ENCODE measurements at places on chromosomes 12 and 14.

GRCh38 chr12:132006056-132006680 lies 56.4 kb downstream of the EP400 start:
- DNase-seq, result no peak

GRCh38 chr14:71403656-71404055 lies 496.4 kb downstream of the PCNX1 start:
- peak; percentile 49 for DNase-seq

DNA sequence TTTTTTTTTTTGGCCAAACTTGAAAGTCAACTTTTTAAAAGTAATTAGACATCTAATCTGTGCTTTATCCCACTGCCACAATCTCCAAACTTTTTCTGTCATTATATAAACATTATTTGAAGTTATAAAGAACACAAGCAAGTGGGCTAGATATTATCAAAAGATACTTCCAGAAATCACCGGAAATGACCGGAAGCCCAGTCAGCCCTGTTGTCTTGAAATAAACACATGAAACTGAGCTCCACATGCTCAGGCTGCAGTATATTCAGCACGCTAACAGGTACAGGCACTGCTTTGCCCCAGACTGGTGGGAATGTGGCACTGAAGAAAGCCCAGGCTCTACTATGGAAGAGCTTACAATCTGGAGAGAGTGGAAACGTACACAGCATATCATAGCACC lies 158.9 kb upstream of the PLEKHG7 start:
- no peak for DNase-seq

DNA sequence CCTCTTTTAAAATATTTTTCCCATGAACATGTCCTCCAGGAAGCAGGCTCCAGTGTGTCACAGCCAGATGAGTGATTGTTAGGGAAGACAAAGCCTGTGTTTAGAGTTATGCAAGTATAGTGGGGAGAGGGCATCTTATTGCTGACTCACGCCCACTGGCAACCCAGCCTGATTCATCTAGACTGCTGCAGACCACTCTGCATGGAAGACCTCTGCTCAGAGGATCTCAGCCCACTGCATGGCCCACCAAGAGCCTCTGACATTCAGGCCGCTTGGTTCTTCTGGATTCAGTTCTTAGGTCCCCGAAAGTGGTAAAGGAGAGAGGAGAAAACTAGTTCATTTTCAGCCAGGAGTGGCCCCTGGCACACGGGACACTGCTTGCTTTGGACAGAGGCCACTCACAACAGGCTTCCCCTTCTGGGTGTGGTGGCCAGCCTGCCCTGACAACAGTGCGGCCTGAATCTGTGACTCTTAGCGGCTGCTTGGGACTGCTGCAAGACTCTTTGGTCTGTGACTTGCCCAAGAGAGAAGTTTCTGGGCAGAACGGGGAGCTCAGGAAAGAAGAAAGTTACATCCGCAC lies 266.3 kb downstream of the ZFP36L1 start:
- DNase-seq, result no peak

DNA sequence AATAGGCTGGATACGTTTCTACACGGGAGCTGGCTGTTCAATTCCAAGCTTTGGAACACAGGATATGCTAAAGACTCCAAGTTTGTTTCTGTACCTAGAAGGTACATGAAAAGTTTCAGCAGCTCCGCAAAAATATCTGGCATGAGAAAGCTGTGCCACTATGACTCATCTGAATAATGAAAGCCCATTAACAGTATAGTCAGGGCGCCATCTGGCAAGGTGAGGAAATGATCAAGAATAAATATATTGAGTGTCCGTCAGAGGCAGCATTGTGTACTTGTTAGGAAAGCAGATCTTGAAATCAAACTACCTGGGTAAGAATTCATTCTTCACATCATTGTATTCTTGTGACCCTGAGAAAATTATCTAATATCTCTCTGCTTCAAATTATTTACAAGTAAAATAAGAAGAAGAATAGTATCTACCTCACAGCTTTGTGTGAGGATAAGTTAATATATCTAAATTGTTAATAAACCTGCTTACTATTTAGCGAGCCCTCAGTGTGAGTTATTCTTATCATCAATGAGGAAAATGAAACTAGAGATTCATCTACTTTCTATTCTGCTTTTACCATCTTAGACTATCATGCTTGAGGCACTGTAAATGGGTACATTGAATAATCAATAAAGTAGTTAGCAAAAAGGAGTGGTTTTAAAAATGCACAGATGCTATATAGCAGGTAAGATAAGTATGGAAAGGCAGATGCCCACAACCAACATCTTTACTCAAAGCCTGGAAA lies 53.5 kb downstream of the FSCB start:
- DNase-seq, result peak; percentile 94

DNA sequence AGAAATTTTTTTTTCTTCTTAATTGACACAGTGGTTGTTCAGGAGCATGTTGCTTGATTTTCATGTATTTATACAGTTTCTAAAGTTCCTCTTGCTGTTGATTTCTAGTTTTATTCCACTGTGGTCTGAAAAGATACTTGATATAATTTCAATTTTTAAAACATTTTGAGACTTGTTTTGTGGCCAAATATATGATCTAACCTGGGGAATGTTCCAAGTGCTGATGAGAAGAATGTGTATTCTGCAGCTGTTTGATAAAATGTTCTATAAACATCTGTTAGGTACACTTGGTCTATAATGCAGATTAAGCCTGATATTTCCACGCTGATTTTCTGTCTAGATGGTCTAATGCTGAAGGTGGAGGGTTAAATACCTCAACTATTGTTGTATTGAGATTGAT lies 151.4 kb upstream of the IFNG-AS1 start:
- no peak for DNase-seq

GRCh38 chr12:88334271-88334670 lies 192.2 kb downstream of the TMTC3 start:
- DNase-seq, result peak; percentile 84

DNA sequence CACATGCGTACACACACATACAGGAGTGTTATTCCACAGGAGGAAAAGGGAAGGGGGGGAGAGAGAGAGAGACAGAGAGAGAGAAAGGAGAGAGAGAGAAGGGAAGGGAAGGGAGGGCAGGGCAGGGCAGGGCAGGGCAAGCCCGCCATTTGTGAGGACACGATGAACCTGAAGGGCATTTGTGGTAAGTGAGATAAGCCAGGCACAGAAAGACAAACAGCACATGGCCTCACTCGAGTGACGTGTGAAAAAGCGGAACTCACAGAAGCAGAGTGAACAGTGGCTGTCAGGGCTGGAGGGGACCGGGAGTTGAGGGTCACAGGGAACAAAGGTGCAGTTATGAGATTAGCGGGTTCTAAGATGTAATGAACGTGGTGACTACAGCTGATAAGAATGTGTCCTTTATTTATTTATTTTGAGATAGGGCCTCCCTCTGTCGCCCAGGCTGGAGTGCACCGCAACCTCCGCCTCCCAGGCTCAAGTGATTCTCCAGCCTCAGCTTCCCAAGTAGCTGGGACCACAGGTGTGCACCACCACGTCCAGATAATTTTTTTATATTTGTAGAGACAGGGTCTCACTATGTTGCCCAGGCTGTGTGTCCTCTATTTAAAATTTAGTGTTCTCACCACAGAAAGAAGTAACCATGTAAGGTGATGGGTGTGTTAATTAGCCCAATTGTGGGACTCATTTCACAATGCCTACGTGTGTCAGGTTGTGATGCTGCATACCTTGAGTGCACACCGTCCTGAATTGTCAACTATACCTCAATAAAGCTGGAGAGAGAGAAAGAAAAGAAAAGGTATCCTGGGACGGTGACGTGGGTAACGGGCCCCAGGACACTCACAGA lies 18.7 kb upstream of the FBRSL1 start:
- no peak for DNase-seq

GRCh38 chr14:95440951-95441350 lies 75.5 kb downstream of the SYNE3 start:
- no peak for DNase-seq

- no peak for DNase-seq
Measured at GRCh38 chr14:99809360-99809759, 16.1 kb downstream of the EML1 start.

- DNase-seq, result no peak
Measured at GRCh38 chr12:78703820-78704525, 160.6 kb upstream of the SYT1 start.

DNA sequence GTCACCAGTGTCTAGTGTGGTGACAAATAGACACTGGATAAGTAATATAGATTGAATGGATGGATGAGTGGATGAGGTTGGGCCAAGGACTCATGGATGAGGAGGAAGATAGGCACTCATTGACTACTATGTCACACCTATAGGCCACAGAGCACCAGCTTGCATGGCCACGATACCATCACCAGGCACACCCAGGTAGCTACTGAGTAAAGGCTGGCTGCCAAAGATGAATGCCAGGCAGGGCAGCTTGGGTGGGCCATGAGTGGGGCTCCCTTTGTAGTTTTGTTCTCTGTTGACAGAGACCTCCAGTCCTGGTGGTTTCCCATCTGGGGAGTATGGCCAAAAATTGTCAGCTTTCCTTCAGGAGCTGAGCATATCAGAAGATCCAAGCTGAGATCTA lies 11.2 kb upstream of the KRT83 start:
- no peak for DNase-seq

GRCh38 chr12:83113945-83114344 lies 427.2 kb downstream of the TMTC2 start:
- no peak for DNase-seq

DNA sequence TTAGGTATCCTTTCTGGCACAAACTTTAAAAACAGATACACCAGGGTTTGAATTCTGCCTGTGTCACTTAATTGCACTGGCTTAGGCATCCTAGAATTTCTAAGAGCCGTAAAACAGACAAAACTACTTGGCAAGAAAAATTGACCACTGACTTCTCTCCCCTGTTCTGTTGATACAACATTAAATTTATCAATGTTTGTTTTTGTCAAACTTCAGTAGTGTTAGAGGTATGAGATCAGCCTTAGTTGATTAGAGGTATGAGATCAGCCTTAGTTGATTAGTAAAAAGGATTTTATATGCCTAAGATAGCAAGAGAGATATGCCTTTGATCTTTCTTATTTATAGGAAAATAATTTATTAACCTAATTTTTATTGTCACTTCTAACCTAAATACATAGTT lies 283.2 kb downstream of the FBXL14 start:
- no peak for DNase-seq

- DNase-seq, result peak; percentile 59
Measured at GRCh38 chr12:69509904-69510827, 40.0 kb downstream of the FRS2 start.

- peak; percentile 13 for DNase-seq
Measured at GRCh38 chr14:42911642-42912041, 1305.0 kb downstream of the LRFN5 start.

- no peak for DNase-seq
Measured at GRCh38 chr14:90842726-90843125, 26.5 kb upstream of the TTC7B start.

- no peak for DNase-seq
Measured at GRCh38 chr12:82415402-82415801, 57.1 kb downstream of the METTL25 start.

- no peak for DNase-seq
Measured at GRCh38 chr12:8989413-8989812, at the start of gene KLRG1. Gene KLRG1 (plus strand): TSS chr12:8989546. CDS start chr12:8989636, 90 bp downstream.

GRCh38 chr12:116933091-116933490 lies 22.3 kb downstream of the FBXW8 start:
- DNase-seq, result no peak

DNA sequence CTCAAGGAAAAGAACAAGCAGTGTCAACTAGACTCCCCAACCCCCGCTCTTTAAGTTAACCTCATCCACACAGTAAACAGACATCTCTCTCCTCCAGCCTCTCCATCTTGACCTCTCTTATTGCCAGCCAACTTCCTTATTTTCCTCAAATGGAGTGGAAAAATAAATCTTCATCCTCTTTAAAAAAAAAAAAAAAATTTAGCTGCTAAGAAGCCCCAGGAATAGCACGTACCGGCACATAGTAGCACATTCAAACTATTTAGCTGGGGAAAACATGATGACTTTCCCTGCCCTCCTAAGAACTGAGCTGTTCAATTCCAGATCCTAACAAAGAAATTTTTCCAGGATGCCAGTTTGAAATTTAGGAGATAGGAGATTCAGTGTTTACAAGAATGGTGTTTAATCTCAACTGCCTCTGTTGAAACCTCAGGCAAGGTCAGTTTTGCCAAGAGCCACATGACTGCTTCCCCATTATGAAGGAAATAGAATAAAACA lies 90.8 kb downstream of the EPS8 start:
- no peak for DNase-seq

- DNase-seq, result peak; percentile 93
Measured at GRCh38 chr14:99604766-99605298, 825 bp upstream of the CCDC85C start.

GRCh38 chr12:47785887-47786661 lies 13.0 kb downstream of the SLC48A1 start:
- no peak for DNase-seq

DNA sequence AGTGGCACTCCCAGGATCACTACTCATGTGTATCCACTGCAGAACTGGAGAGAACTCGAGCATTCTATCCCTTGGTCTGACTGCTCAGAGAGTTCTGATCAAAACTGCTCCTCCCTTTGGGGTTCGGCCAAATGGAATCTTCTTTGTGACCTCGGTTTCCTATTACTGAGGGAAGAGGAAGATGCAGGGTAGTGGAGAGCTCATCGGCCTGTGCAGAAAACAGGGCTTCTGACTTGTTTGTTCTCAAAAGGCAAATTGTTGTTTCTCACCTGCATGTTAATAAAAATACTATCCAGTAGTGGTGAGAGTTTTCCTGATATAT lies 17.1 kb upstream of the AKAP6 start:
- no peak for DNase-seq

DNA sequence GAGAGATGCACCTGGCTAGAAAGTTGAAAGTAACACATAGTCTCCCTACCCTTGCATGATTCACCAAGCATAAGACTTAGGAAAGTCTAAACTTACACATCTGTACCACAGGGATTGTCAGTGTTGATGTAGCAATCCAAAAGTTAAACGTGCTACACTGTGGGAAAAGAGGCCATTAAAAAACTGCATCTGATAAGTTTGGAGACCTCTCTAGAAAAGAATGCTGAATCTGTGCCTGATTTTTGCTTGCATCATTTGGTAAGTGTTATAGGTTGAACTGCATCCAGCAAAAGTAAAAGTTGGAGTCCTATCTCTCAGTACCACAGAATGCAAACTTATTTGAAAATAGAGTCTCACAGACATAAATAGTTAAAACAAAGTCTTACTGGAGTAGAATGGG lies 126.6 kb downstream of the SLC6A15 start:
- DNase-seq, result no peak

- DNase-seq, result no peak
Measured at GRCh38 chr12:66065150-66065549, 65.4 kb downstream of the LLPH start.

DNA sequence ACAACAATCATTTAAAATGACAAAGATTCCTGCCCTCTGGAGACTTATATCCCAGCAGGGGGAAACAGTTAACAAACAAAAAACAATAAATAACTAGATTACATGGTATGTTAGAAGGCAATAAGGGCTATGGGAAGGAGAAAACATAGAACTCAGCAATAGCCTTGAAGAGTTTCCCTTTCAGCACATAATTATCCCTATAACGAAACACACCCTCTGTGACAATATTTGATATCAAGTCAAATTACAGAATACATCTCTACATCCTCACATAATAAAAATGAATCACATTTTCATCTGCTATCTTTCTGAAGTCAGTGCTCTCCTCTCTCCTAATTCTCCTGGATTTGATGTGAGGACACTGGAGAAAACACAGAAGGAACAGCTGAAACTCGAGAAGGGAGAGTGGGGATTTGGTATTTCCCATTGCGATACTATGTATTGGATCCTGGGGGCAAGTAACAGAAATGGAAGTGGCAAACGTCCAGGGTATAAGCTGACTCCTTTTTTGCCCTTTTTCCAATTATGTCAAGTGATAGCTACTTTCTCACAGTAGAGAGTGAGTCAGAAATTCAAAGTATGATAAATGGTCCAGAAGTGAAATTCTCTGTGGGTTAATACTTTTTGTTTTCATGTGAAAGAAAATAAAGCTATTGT lies 9.7 kb upstream of the PTGER2 start:
- no peak for DNase-seq

GRCh38 chr12:94227066-94227465 lies 78.7 kb downstream of the PLXNC1 start:
- no peak for DNase-seq

All from NCI-H69 (cell line).